Astrocyte (in vitro differentiated cells and primary cell): ENCODE measurements at places on chromosomes 1 and 21. TPM values are rescaled to one million over a fixed set of nuclear protein-coding genes. Genes with fewer than 3 reads are reported as not detected.

GRCh38 chr1:232650845-232651244, 20.9 kb upstream of the SIPA1L2 start:
- DNase-seq = no peak

GRCh38 chr1:82139751-82140468, 339.2 kb downstream of the ADGRL2 start:
- DNase-seq = no peak

DNA sequence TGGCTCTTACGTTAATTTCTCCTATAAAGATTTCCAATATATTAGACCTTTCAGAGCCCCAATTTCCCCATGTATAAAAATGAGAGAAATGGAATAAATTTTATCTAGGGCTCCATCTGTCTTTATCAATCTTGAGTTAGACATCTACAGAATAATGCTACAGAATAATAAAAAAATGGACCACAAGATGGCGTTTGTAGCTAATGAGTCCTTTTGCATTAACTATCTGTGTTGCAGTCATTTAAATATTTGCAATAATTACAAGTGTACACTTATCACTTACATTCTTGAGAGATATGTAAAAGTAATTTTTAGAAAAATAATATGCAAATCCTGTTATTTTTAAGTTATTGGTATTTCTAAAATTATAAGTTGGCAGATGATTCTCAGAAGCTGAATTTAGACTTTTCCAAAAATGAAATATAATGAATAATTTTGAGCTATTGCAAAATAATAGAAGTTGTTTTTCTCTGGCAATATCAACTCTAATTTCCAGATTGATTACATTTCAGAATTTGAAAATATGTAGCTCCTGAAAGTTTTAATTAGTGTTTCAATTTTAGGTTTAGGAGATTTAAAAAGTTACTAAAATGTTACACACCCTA, 87.7 kb downstream of the SNX7 start:
- DNase-seq = peak; percentile 6

- no peak for DNase-seq
Measured at GRCh38 chr1:226708967-226709396, 30.1 kb downstream of the ITPKB start.

- no peak for DNase-seq
Measured at GRCh38 chr1:164969253-164969652, 387.3 kb downstream of the LMX1A start.

GRCh38 chr21:46089285-46089684, 8.6 kb upstream of the COL6A2 start:
- no peak for DNase-seq

DNA sequence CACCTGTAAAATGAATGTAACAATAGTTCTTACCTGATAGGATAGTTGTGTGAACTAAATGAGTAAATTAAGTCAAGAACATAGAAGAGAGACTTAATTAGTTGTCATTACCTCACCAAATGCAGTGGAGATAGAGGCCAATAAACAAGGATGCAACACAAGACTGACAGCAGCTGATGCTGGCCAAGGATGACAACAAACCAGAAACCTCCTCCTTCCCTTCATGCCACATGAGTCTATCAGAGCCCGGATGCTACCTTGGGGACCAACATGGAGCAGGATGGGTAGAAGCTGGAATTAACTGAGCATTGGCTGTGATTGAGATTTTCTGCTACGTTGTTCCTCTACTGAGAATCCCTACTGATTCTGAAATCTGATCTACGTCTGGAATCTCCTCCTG, 30.3 kb upstream of the USP1 start:
- no peak for DNase-seq

GRCh38 chr21:26788790-26789189, 56.4 kb downstream of the ADAMTS1 start:
- DNase-seq = no peak

DNA sequence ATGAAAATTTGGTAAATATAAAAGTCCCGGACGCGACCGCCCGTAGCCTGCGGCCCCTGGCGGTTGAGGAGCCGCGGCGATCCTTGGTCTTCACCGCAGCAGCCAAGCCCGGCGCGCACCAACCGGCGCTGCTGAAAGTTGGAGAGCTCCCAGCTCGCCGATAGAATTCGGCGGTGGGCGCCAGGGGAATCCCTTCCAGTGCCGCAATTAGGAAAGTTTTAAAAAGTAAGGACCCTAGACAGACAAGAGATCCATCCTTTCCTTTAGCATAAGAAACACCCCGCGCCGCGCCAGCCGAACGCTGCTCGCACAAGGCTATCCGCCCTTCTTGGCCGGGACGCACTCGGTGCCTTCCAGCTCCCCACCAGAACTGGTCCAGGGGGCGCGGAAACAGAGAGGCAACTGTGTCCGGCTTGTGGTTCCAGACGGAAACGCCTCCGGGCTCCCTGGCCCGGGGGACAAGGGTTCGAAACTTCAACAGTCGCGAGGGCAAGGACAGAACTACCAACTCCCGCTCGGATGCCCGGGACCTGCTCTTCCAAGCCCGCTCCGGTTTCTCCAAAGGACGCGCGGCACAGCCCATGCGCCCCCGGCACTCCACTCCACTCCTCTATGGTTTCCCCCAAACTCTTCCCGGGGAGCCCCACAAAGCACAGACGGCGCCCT, 1.7 kb downstream of the FAM78B start:
- peak; percentile 68 for DNase-seq

DNA sequence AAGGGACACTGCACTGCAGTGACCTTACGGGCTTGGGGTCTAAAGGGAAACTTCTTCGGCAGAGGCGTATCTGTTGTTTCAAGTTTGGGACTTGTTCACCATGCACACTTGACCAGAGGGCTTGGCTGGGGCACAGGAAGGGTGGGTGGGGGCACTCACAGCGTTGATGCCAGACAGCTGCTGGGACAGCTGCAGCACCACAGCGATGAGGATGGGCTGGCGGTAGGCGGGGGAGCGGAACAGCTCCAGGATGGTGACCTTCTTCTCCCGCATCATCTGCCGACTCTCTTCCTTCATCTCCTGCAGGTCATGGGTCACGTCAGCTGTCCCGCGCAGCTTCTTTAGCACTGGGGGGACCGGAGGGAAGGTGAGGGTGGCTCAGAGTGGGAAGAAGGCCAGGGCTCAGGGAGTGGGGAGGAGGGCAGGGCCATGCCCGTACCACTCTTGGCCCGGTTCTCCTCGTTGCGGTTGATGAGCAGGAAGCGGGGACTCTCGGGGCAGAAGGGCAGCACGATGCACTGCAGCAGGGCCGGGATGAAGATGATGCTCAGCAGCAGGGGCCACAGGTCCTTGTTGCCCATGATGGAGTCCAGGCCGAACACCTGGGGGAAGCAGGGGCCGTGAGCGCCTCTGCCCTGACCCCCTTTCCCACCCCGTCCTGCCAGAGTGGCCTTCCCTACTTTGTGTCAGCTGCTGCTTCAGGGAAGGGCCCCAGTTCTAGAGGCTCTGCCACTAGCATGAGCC, 29.1 kb downstream of the SLC2A1 start:
- DNase-seq = no peak

- no peak for DNase-seq
Measured at GRCh38 chr1:224329484-224329841, 509 bp downstream of the NVL start.

GRCh38 chr1:231871878-231872277, 245.3 kb downstream of the DISC1 start:
- DNase-seq = no peak

DNA sequence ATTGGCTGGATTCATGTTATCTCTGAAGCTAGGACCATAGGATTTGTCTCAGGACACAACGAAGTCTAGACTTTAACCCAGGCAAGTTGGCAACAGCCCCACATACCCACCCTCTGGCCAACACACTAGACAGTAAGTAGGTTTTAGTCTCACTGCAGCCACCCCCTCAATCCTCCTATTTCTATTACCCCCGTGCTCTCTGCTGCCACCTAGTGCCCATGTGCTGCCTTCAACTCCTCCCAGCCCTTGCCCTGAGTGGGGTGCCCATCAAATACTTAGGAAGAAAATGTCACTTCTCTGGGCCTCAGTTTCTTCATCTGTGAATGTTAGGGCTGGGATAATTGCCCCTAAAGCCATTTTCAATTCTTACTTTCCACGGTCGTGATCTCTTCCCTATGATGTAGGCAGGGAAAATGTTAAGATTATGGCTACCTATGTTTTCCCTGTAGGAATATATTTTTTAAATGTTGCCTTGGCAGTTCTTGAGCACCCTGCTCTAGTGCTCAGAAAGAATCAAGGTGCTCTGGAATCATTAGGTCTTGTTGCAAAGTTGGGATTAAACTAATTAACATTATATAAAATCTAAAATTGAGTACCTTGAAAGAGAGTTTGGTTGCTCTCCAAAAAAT, 213.0 kb downstream of the LMX1A start:
- no peak for DNase-seq

- DNase-seq = no peak
Measured at GRCh38 chr1:245272676-245273075, 117.9 kb downstream of the KIF26B start.

GRCh38 chr1:75969550-75969949, 37.3 kb upstream of the ASB17 start:
- DNase-seq = no peak

- no peak for DNase-seq
Measured at GRCh38 chr1:247421074-247421473, 5.1 kb downstream of the NLRP3 start.

GRCh38 chr1:30508611-30509010, 214.8 kb downstream of the MATN1 start:
- no peak for DNase-seq

GRCh38 chr1:33155877-33156538, 25.8 kb downstream of the TRIM62 start:
- DNase-seq = no peak

The C1orf141 gene
- total RNA-seq = not detected in 2 replicates

The LIN28A gene
- 16.7 and 43.7 TPM in 2 replicates for total RNA-seq

The RBM15 gene
- total RNA-seq = 20.4 and 21.1 TPM in 2 replicates

The KRTAP13-2 gene
- not detected in 2 replicates for total RNA-seq

The TIE1 gene
- 0.87 and 0.98 TPM in 2 replicates for total RNA-seq

The RPTN gene
- 0.07 and 0.09 TPM in 2 replicates for total RNA-seq

The GBP7 gene
- not detected in 2 replicates for total RNA-seq

The DNM3 gene
- 4.7 and 6.5 TPM in 2 replicates for total RNA-seq

The NMNAT2 gene
- total RNA-seq = 0.36 and 0.50 TPM in 2 replicates

The U2AF1 gene
- total RNA-seq = 13.8 and 24.2 TPM in 2 replicates
